ENCODE measurements at places on chromosomes 7 and 10. TPM values are rescaled to one million over a fixed set of nuclear protein-coding genes. Genes with fewer than 3 reads are reported as not detected.

DNA sequence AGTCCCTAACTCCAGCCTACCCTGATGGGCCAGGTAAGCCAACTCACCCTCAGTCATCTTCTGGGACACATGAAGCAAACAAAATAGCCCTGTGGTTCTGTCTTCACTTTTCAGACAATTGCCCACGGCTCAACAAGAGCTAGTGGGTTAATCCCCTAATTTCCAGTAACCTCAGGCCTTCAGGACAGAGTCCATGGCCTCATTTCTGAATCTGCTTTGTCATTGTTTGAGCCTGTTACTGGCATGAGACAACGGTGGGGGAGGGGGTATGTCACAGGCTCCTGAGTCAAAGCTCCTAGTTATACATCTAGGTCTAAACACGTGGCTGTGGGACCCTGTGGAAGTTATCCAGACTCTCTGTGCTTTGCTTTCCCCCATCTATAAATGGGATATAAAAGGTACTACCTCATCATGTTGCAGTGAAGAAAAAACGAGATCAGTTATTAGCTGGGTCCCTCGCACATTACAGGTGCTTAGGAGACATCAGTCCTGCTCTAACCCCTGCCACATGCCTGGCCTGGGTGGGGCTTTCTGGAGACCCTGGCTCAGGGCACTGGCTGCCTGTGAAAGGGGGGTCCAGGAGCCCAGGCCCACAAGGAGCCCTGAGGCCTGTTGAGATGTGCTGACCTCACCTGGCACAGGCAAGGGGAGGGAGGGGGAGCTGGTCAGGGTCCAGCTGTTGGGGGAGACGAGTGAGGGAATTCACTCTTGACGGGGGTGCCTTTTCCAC lies 16.5 kb downstream of the MAT1A start:
- DNase-seq = no peak

GRCh38 chr10:133214468-133215410 lies 15.3 kb upstream of the UTF1 start:
- DNase-seq = no peak

- DNase-seq = no peak
These were observed 60.7 kb downstream of the ABCB4 start for GRCh38 chr7:87414794-87415188.

GRCh38 chr10:34670081-34670480 lies 145.0 kb downstream of the PARD3 start:
- no peak for DNase-seq

GRCh38 chr10:36256948-36257356 lies 614.9 kb upstream of the FZD8 start:
- no peak for DNase-seq

DNA sequence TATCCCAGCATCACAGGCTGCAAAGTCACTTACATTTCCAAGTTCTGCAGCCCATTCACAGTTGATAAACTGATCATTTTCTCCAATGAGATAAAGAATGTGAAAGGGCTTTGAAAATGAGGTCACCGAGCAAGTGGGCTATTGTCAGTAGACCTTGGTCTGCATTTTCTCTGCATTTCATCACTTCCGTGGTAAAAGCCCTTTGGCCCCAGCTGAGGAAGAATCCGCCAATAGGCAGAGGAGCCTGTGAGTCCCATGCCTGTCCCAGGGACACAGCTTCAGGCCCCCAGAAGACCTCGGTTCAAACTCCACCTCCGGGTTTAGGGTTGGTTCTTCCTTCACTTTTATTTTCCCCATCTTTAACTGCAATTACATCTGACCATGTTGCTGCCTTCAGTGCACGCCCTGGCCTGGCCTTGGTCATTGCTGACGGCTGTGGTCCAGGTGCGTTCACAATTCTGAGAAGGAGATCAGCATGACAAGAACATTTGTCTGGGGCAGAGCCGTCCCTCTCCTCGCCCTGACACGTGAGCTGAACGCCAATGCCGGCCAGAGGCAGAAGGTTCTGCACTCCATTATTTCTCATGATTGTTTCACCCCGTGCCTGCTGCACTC lies 292.5 kb downstream of the TCERG1L start:
- DNase-seq = no peak

The TAS2R3 gene
- total RNA-seq = 26.6 TPM

The UCN3 gene
- not detected for total RNA-seq

The PRTFDC1 gene
- 31.2 TPM for total RNA-seq

The CDHR3 gene
- not detected for total RNA-seq

The FAM25G gene
- total RNA-seq = not detected
